ENCODE measurements at places on chromosomes 5 and 9.

DNA sequence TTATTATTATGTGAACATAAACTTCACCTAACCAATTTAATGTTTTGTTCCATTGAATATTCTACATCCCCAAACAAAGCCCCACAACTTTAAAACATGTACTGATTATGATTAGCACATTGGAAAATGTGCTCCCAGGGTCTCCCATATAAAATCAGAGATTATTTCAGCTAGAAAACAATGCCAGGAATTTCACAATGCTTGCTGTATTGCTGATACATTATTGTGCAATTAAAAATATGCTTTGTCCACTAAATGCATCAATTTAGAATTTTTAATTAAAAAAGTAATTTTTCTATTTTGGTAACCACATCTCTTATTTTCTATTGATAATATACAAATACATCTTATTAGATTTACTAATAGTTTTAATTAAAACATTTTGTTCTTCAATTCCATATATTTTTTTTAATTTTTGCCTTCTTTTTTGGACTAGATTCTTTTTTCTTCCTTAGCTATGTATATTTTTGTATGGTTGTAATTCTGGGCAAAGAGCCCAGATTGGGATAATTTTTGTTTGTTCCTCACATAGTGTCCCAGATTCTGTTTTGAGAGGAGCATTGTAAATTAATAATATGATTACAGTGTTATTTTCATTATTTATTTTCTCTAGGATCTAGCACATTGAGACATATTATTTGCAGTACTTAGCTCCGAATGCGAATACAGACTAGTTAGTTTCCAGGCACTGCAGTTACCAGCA lies 241.5 kb upstream of the CDH18 start:
- no peak for DNase-seq

GRCh38 chr5:44294516-44294915 lies 94.7 kb downstream of the FGF10 start:
- no peak for DNase-seq

- no peak for DNase-seq
These were observed 66.2 kb downstream of the ACTBL2 start for GRCh38 chr5:57416278-57416994.

- no peak for DNase-seq
These were observed 2.8 kb upstream of the TIFAB start for GRCh38 chr5:135454946-135455345.

GRCh38 chr5:116834796-116835515 lies 260.3 kb upstream of the SEMA6A start:
- no peak for DNase-seq

- DNase-seq, result no peak
These were observed 235.7 kb downstream of the ICE1 start for GRCh38 chr5:5658226-5658625.

DNA sequence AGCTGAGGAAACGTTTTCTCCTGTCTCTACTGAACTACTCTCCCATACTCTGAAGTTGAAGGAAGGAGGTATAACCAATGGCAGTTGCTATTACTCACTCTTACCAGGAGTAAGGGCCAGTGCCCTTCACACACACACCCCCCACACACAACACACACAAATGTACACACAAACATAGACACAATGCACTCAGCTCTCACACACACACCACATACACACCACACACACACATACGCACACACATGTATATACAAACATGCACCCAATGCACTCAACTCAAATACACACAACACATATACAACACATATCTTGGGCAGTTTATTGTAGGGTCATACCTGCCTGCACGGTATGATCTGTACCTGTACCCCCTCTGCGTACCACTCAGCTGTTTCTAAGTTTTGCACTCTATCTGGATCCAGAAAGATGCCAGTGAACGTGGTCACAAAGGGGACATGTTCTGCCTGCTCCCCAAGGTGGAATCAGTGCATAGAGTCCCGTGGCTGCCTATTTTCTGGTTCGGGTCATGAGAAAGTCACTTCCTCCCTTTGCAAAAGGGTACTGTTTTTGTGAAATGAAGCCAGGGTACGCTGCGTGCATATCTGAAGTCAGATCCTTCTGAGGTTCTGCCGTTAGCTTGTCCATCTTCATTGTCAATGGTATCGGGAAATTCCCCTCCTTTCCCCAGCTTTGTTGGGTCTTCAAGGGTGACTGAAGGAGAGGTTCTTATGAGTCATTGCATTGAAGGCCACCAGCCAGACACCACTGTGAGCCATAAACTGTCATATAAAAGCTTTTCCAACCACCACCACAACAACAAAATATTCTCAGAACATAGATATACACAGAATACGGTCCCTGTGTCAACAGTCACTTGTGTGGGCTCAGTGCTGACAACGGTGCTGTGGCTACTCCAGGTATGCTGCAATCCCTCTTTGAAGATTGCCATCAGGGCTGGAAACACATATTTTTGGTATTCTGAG lies 131.9 kb downstream of the UGCG start:
- DNase-seq, result no peak

DNA sequence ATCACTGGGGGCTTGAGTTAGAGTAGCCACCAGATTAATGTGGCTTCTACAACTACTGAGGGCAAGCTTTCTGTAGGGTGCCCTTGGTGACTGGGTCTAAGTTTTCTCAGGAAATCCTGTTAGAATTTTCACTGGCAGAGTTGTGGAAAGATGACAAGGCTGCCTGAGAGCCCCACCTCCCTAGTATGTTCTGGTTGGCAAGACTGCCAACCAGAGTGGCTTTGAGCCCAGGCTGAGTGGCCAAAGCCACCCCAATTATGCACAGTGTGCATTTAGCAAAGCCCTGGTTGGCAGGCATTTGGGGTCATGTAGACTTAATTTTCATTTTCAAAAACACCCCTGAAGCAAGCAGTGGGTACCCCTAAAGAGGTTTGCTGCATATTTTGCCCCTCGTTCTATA lies 136.7 kb upstream of the HAPLN1 start:
- no peak for DNase-seq

GRCh38 chr5:26761446-26761845 lies 276.9 kb downstream of the CDH9 start:
- no peak for DNase-seq

GRCh38 chr9:137310189-137311052 lies 8.3 kb upstream of the NRARP start:
- DNase-seq, result no peak

DNA sequence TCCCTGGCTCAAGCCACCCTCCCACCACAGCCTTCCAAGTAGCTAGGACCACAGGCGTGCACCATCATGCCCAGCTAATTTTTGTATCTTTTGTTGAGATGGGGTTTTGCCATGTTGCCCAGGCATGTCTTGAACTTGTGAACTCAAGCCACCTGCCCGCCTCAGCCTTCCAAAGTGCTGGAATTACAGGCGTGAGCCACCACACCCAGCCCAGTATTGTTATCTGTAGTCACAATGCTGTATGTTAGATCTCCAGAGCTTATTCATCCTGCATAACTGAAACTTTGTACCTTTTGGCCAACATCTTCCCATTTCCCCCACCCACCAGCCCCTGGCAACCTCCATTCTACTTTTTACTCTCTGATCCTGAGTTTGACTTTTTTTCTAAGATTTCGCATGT lies 37.5 kb downstream of the CREBRF start:
- DNase-seq, result no peak

- no peak for DNase-seq
These were observed 68.1 kb downstream of the GDNF start for GRCh38 chr5:37771731-37772130.

DNA sequence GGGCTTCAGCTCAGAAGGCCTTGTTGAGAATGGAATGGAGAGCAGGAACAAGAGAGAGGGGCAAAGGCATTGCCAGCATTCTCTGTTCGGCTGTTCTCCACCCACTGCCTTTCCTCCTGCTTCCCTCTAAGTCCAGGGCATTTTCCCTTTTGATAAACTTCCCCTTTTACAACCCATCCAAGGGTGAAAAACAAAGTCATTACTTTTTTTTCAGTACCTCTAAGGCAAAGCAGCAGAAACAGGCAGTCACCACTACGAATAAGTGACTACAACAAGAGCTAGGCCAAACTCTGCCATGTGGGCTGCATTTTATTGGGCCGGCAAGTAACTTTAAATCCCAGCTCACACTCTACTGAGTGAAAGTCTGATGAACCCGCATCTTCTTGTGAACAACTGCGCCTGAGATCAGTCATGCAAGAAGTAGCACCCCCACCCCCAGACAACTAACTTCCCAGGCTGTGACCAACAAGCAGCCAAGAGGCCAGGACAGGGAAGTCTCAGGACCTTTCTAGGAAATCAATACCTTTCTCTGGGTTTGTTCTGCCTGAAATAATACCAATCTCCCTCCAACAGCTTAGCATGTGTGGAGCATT lies 13.1 kb downstream of the IL7R start:
- no peak for DNase-seq

DNA sequence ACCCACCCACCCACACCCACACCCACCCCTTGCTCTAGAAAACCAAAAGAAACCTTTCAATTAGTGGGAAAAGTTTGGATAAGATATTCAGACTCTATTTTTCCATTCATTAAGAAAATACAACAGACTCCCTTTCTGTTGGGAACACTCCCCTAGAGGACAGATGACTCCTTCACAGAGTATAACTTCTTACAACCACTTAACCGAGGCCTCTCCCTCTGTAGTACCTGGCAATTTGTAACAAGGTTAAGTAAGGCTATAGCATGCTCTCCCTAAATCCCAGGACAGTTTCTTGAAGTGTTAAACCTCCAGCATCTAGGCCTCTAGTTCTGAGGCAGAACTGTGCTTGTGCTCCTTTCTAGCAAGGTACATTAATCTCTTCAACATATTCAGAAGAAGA lies 75.9 kb upstream of the NR5A1 start:
- no peak for DNase-seq

- DNase-seq, result no peak
These were observed 19.6 kb downstream of the ZNF608 start for GRCh38 chr5:124726631-124727362.

Measured in T-cell (primary cell).